ENCODE measurements at places on chromosomes 6 and 20.
A peak's percentile ranks its signal among the peaks of the same experiment; 100 is the strongest.

- DNase-seq = no peak
Observed at GRCh38 chr20:58911970-58912369, 59.5 kb downstream of the GNAS start.

DNA sequence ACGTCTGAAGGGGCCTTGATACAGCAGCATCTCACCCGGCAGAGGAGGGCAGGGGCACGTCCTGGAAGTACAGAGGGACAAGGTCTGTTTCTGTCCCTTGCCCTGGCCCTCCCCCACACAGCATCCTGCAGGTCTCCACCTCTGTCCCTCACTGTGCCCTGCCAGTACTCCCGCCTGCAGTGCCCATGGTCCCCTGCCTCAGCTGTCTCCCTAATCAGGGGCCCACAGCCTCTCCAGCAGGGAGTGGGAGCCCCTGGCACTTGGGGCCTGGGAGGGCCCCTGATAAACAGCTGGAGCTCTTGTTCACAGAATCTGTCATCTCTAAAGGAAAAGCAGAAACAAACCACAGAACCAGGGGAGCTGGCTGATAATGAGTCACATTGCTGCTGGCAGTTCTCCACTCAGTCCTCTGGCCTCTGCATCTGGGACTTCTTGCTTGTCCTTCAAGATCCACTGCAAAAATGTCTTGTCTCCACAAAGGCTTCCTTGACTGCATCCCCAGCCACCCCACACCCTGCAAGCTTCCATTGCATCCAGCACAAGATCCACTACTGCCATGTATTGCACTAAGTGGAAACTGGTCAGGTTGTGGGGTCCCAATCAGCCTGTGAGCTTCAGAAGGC lies 33.2 kb upstream of the TAF8 start:
- DNase-seq = peak; percentile 75

- DNase-seq = peak; percentile 79
Observed at GRCh38 chr6:4402477-4402976, 267.2 kb upstream of the ECI2 start.

DNA sequence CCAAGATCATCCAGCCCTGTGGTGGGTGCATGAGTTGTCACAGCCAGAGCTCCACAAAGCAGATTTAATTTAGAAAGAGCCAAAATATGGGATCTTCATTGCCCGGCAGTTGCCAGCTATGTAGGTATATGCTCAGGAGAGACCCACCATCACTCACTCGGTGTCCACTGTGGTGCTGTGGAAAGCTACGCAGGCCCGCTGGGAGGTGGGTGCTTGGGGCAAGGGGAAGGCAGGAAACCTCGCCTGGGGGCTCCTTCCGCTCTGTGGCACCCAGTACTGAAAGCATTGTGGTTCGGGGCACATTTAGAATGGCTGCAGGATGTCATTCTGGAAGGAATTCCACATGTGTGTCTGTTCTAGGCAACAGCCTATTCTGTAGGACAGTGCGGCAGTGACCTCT lies 259.9 kb downstream of the TAF4 start:
- no peak for DNase-seq

DNA sequence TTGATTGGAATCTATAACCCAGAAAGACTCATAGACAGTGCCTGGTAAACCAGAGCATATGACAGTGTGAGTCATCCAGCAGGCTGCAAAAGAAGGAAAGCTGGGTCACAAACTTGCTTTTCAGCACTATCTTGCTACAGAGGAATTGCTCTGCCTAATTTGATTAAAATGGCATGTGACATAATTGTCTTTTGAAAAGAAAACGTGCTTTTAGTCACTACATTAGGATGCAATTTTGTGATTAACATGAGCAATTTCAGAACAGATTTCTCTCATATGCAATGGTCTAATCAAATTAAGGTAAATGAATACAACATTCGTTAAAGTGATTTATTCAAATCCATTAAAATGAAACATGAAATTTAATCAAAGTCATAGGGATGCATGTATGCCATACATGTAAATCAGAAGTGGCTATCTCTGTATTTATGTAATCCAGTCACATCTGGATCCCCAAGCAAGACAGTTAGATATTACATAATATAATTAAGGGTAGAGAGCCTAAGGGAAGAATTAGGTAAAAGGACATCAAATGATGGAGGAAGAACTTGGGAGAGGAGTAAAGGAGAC lies 400.0 kb upstream of the HTR1E start:
- no peak for DNase-seq

DNA sequence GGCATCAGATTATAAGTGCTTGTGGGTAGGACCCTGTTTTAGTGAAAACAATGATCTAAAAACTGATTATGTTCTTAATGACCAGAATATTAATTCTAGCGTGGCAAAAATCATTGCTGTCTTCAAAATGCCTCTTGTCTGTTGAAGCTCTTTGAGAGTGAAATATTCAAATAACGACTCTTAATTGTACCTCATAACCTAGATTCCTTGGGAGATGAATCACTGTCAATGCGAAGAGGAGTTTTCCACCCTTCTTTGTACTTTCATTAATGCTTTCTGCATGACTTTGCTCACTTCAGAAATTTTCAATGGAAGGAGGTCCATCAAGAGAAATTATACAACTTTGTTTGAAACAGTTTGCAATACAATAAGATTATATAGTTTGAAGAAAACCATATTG lies 71.5 kb downstream of the CRYBG1 start:
- no peak for DNase-seq

DNA sequence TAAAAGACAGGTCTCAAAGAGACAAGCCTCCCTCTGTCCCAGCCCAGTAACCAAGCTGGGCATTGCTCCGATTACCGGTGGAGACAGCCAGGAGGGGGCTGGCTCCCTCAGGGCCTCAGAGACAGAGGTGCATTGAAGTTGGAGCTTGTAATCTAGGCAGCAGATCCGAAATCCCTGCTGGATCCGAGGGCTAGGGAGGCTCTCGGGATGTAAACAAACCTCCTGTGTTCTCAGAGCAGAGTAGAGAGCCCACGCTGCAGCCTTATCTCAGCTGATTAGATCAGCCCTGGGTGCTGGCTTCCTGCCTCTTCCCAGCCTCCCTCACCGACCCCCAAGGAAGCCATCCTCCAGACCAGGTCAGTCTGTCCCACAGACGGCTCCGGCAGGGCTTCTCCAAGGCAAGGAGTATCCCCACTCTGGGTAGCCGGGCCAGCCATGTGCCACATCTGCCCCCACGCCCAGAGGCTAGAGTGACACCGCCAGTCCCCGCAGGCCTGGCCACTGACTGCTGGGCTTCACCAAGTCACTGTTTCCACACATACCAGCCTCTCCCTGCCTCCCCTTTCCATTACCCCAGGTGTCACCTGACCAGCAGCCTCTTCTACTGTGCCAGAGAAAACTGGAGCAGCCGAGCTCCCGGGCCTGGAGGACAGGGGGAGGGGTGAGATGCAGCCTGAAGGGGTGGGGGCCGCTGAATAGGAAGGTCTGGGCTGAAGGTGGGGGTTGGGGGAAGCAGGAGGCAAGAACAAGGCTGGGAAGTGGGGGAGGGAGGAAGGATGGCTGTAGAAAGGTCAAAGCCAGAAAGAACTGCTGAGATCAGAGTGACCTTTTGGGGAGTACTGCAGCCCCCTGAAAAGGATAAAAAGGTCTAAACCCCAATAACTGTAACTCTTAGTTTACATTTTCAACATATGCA lies 6.0 kb downstream of the SDC4 start:
- peak; percentile 50 for DNase-seq

- no peak for DNase-seq
Observed at GRCh38 chr20:14820771-14821170, 483.4 kb upstream of the FLRT3 start.

- DNase-seq = no peak
Observed at GRCh38 chr6:136696238-136696637, 96.0 kb downstream of the MAP3K5 start.
